NCI-H526 treated with DMSO at 0.1 percent for 48 hours (cell line): ENCODE measurements at places on chromosomes 7 and 10.

DNA sequence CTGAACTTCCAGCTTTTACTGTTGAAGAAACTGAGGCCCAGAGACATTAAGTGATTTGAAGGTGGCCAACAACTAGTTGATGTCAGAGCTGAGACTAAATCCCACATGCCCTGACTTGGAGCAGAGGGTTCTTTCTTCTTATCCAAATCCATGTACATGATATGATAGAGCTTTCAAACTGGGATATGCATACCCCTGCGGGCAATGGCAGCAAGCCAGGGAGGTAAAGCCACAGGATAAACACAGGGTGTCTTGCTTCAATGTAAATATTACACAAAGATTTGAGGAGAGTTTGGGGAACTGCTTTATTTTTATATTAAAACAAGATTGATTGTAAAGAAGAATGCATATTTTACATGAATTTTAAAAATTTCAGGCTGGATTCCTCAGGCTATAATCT lies 2.3 kb upstream of the LRRC72 start:
- no peak for DNase-seq

GRCh38 chr10:52951824-52952223 lies 179.2 kb upstream of the MBL2 start:
- peak; percentile 3 for DNase-seq

- DNase-seq, result no peak
Observed at GRCh38 chr7:155371884-155372781, 74.5 kb downstream of the INSIG1 start.

- DNase-seq, result no peak
Observed at GRCh38 chr10:62127975-62128374, 140.7 kb downstream of the RTKN2 start.

GRCh38 chr7:159014297-159015062 lies 130.2 kb downstream of the VIPR2 start:
- no peak for DNase-seq

- no peak for DNase-seq
Observed at GRCh38 chr10:43206391-43207235, 60.3 kb downstream of the RASGEF1A start.

- no peak for DNase-seq
Observed at GRCh38 chr10:29794776-29795611, 160.2 kb upstream of the SVIL start.

GRCh38 chr7:151517601-151518104 lies 2.0 kb downstream of the RHEB start:
- DNase-seq, result no peak

- no peak for DNase-seq
Observed at GRCh38 chr7:121440857-121441503, 44.9 kb upstream of the FAM3C start.

DNA sequence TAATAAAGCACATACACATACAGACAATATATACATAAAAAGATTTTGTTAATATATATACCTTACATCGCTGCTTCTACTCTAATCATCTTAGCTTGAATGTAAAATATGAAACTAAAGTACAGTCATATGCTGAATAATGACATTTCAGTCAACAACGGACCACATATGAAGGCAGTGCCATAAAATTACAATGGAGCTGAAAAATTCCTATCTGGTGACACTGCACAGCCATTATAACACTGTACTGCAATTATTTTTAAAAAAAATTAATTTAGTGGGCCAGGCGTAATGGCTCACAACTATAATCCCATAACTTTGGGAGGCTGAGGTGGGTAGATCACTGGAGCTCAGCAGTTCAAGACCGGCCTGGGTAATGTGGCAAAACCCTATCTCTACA lies 122.3 kb downstream of the JMJD1C start:
- no peak for DNase-seq
